ENCODE measurements at places on chromosomes 2 and 18.

DNA sequence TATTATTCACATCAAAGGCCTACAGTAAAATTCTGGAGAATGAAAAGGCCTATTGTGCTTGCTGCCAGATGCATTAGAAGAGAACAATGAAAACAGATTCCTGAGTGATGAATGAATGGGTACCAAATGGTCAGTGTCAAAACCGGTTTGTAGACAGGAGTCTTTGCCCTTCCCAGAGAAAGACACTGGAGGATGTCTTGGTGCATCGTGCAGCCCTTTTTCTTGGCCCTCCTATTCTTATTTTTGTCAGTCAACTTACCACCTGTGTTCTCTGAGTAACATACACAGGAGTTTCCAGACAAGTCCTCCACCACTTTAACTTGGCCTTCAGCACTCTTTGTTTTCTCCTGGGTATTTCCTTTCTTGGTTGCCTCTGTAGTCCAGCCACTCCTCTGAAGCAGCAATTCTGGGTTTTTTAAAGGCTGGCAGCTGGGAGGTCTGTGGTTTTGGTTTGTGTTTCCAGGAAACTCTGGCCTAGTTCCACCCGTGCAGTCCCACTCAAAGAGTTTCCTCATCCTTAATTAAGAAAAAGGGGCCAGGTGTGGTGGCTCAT is 29.4 kb downstream of the PSTPIP2 start:
- DNase-seq, result no peak

DNA sequence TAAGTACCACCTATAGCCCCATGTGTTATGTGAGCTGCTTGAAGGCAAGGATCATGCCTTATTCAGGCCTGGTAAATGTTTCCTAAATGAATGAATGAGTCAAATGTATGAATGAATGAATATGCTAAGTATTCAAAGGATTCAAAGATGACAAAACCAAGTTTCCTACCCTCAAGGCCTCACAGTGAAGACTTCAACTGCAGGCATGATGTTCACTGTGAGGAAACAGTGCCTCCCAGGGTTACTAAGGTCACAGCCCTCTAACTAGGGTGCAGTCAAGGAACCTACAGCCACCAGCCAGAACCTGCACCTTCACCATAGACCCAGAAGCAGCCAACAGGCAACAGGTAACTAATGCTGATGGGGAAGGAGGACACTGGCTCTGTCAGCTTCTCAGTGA is 69.3 kb downstream of the SUMO1 start:
- no peak for DNase-seq

GRCh38 chr18:11512096-11513025 is 97.0 kb upstream of the SLC35G4 start:
- DNase-seq, result peak; percentile 2

DNA sequence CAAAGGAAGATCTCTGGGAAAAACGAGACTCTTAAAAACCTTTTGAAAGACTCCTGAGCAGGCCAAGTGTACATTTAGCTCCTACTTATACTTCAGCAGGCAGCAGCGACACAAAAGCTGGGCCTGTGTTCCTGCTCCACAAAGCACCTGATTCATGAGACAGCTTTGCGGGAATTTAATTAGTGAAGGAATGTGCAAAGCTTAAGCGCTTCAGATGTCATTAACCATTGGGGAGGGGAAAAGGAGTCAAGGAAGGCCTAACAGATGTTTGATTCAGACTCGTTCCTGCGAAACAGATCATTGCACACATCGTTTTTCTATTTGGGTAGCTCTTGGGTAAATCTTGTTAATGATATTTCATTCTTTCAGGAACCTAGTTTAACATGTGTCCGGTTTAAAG is 125.9 kb downstream of the MAIP1 start:
- DNase-seq, result no peak

GRCh38 chr2:178530625-178531142 is 50.4 kb downstream of the PLEKHA3 start:
- no peak for DNase-seq

GRCh38 chr2:21939967-21940366 is 816.2 kb downstream of the TDRD15 start:
- no peak for DNase-seq

GRCh38 chr2:47008381-47009252 is 93.0 kb upstream of the MCFD2 start:
- DNase-seq, result peak; percentile 94

DNA sequence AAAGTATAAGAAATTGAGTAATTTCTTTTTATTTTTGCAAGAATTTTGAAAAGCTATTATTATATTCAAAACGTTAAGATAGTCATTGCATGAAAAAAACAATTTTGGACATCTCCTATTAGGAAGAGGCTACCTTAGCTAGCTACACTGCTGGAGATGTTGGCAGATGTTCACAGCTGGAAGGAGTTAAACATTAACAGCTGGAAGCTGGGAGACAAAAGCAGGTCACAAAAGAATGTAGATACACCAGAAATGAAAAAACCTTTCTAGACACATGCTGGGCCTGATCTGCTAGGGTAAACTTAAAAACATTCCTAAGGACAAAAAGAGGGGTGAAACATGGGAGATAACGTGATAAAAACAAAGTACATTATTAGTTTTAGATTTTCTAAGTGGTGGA is 84.4 kb downstream of the SESTD1 start:
- DNase-seq, result no peak

DNA sequence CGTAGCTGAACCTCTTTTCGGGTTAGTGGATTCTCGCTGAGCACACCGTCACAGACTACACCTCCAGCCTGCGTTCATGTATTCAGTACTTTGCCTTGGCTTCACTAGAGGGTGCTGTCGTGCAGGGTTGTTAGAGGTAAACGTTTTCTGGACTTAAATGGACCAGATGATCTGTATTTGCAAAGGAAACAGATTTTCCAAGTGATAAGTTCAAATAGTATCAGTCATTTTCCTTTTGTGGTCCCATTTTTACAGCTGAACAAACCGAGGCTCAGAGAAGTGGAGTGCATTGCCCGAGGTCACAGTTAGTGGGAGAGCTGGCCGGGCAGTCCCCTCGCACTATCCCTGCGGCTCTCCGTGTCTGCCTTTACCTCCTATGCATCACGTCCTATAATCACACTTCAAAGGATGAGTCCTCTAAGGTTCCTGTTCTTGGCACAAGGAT is 125.9 kb downstream of the MAP4K4 start:
- peak; percentile 53 for DNase-seq

DNA sequence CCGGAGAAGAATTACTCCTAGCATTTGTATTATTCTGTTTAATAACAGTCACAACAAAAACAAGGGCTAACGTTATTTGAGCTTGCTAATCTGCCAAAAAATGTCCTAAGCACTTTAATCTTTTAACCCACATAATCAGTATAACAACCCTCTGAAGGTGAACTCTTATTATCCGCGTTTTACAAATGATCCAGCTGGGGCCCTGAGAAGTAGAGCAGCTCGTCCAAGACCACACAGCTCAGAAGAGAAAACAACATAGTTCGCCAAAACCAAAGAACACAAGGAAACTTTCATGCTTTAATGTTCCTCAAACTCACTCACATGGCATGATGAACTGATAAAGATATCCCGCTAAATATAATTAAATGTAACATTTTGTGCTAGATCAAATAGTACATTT is 159.7 kb upstream of the ZNF236 start:
- DNase-seq, result no peak

DNA sequence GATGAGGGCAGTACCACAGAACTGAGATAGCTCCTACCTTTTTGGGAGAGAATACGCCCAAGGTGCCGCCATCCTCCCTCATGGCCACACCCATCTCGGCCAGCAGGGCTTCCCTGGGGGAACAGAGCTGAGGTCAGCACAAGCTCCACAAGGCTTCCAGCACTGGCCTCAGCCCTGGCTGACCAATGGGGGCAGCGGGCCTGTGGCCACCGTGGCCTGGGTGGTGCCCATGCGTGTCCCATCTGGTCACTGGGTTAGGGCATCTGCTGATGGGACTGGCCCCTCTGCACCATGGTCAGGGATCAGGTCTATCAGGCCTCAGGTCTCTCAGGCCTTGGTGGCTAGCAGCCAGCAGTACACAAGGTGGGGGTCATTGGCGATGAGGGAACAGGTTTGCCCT is 50.9 kb downstream of the KIF1A start:
- DNase-seq, result no peak

- no peak for DNase-seq
These were observed 56.8 kb downstream of the POLR1A start for GRCh38 chr2:86048888-86049287.

- DNase-seq, result no peak
These were observed 92.1 kb downstream of the RNF144A start for GRCh38 chr2:7009207-7009911.

DNA sequence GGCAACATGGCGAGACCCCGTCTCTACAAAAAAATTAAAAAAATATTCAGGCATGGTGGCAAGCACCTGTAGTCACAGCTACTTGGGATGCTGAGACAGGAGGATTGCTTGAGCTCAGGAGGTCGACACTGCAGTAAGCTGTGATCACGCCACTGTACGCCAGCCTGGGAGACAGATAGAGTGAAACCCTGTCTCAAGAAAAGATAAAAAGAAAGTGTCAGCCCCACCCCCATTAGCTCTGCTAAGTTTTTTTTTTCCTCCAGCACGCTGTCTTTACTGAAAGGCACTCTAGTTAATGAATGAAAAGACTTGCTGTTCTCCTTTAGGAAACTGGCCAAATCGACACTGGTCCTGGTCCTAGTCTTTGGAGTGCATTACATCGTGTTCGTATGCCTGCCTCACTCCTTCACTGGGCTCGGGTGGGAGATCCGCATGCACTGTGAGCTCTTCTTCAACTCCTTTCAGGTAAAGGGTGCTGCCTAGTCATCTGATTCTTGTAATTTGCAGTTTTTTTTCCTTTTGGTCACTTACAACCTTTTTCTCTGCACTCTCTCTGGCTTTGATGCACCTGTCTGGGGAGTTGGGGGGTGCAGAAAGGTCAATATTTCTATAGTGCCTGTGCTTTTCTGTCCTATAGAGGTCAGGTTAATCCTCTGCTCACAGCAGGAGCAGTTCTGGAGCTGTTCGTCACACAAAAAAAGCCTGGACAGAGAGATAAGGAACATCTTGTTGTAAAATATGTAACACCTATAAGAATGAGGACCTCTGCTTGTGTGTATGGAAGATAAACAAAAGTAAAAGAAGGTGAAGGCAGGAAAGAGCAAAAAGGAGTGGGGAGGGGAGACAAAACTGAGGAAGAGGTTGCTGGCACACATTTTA is 82.3 kb downstream of the PTH2R start:
- no peak for DNase-seq

DNA sequence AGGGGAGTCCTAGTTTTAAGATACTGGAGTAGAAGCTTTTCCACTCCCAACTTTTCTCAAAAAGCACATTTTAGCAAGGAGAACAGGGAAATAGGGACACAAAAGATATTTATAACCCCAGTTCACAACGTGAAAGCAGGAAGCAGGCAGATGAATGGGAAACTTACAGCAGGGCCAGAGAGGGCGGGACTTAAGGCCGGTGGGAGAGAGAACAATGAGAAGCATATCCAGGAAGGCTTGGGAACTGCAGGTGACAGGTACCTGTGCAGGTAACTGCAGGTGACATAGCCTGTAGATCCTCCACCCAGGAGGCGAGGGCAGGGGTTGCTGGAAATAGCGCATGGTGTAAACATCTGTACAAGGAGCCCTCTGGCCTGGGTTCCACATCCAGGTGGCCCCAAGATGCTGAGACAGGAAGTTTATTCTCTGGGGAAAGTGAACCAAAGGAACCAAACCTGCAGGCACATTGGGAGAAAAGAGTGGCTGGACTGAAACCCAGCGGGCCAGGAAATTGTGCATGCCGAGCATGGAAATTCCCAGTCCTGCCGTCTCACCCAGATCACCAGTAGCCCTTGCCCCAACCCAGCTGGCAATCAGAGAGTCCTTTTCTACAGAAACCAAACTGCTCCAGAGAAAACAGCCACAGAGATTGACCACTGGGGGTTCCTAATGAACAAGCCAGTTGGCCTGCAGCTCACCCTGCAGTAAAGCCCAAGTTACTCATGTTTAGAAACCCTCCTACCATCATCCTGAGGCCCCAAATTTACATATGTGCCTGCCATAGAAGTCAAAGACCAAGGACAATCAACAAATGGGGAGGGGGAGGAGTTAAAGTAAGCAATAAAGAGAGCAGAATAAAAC is 24.3 kb upstream of the COL6A3 start:
- no peak for DNase-seq

DNA sequence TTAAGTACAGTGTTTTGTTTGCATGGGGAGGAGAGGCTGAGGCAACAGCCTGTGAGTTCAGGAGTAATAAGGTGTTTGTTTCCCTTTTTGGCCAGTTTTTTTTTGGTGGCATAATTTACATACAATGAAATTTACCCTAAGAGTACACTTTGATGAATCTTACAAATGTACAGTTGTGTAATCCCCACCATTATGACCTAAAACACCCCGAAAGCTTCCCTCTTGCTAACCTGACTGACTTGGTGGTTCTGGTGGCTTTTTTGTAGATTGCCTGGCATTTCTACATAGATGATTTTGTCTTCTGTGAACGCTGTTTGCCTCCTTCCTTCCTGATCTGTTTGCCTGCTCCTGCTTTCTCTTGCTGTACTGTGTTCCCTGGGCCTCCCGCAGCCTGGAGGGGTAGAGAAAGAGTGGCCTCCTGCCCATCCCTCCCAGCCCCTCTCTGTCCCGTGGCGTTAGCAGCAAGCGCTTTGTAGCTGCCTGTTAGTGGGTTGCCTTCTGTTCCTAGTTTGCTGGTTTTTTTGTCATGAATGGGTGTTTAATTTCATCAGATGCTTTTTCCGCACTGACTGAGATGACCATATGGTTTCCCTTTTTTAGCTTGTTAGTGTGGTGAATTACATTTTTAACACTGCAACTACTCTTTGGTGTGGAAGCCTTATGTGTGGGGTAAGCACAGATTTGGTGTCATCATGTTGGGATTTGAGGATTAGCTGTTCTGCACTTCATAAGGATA is 32.1 kb downstream of the ASAP2 start:
- peak; percentile 95 for DNase-seq

DNA sequence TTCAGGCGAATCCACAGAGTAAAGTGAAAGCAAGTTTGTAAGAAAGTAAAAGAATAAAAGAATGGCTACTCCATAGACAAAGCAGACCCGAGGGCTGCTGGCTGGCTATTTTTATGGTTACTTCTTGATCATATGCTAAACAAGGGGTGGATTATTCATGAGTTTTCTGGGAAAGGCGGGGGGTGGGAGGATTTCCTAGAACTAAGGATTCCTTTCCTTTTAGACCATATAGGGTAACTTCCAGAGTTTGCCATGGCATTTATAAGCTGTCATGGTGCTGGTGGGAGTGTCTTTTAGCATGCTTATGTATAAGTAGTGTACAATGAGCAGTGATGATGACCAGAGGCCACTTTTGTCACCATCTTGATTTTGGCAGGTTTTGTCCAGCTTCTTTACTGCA is 59.8 kb downstream of the SLC4A3 start:
- DNase-seq, result no peak

- DNase-seq, result peak; percentile 17
These were observed 883 bp downstream of the SMCHD1 start for GRCh38 chr18:2656237-2656980.

DNA sequence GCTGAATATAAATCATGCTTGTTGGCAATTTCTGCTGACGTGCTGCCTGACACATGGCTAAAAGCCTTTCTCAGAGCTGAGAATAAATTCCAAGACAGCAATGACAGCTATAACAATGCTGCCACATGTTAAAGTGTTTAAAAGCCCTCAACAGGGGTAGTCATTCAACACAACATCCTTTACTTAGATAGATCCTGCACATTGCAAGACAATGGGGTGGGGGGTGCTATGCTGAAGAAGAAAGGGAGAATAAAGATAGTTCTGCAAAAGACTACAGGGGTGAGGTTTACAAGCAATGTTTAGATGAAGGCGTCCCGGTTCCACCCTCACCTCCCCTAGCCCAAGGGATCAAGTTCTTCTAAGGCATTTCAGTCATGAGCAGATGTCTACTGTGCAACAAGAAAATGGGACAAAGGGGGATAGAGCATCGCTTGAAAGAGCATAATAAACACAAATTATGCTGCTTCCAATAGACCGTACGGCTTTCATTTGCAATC is 291.0 kb upstream of the ACVR2A start:
- no peak for DNase-seq

GRCh38 chr2:59899692-59900091 is 653.8 kb downstream of the BCL11A start:
- peak; percentile 82 for DNase-seq
